ENCODE measurements at places on chromosomes 1 and 21. TPM values are rescaled to one million over a fixed set of nuclear protein-coding genes. Genes with fewer than 3 reads are reported as not detected.
A peak's percentile ranks its signal among the peaks of the same experiment; 100 is the strongest.

DNA sequence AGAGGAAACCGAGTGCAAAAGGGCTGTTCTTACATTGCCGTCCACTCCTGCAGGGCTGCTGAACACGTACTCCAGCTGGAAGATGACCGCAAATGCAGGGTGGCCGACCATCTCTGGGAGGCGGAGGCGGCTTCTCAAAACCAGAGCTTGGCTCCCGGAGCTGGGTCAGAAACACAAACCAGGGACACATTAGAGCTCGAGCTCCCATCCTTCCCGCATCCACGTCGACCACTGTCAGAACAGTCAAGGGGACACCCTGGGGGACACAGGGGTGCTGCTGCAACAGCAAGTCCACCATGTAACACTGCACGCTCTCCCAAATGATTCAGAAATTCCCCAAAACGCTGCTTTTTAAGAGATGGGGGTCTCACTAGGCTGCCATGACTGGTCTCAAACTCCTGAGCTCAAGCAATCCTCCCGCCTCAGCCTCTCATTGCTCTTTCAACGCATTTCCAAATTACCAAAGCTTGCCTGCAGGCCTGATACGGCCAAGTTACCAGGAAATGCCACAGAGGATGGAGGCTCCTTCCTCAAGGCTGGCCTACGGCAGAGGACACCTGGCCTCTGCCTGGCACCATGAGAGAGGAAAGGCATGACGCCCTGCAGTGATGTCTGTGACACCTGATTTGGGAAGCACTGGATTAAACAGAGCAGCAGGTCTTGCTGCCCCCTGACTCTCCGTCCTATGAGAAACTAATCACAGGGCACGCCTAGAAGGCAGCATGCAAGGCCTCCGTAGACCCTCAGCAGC lies 45.0 kb downstream of the NPHP4 start:
- no peaks in the 10 kb centered on the region for H3K27me3 ChIP-seq
- peaks cover 13% of the 10 kb centered on the region for H3K36me3 ChIP-seq
- H3K27ac ChIP-seq: no peak overlapping the region
- no peak for DNase-seq
- H3K4me3 ChIP-seq: no peak overlapping the region

GRCh38 chr1:41242342-41243078 lies 404 bp upstream of the SCMH1 start:
- peak overlapping the region; percentile 66 for H3K4me3 ChIP-seq
- no peaks in the 10 kb centered on the region for H3K36me3 ChIP-seq
- peaks cover 53% of the 10 kb centered on the region for H3K4me1 ChIP-seq
- 0 out of 2 replicates have a peak overlapping the region, but pooled peaks have one; percentile 11 for H3K27ac ChIP-seq
- H3K27me3 ChIP-seq: no peaks in the 10 kb centered on the region
- no peak for DNase-seq

PGLYRP3 gene
- not detected for total RNA-seq

- H3K4me1 ChIP-seq: peaks cover 23% of the 10 kb centered on the region
- no peaks in the 10 kb centered on the region for H3K36me3 ChIP-seq
- DNase-seq: no peak
- H3K27me3 ChIP-seq: no peaks in the 10 kb centered on the region
Observed at GRCh38 chr1:13663969-13664368, 36.0 kb upstream of the PRDM2 start.

- peak; percentile 86 for DNase-seq
- no peaks in the 10 kb centered on the region for H3K27me3 ChIP-seq
- no peaks in the 10 kb centered on the region for H3K36me3 ChIP-seq
- H3K27ac ChIP-seq: peak overlapping the region; percentile 95
- no peak overlapping the region for H3K4me3 ChIP-seq
Observed at GRCh38 chr1:26861889-26862378, 1.0 kb upstream of the SFN start.

NTMT2 gene
- total RNA-seq: not detected

DNA sequence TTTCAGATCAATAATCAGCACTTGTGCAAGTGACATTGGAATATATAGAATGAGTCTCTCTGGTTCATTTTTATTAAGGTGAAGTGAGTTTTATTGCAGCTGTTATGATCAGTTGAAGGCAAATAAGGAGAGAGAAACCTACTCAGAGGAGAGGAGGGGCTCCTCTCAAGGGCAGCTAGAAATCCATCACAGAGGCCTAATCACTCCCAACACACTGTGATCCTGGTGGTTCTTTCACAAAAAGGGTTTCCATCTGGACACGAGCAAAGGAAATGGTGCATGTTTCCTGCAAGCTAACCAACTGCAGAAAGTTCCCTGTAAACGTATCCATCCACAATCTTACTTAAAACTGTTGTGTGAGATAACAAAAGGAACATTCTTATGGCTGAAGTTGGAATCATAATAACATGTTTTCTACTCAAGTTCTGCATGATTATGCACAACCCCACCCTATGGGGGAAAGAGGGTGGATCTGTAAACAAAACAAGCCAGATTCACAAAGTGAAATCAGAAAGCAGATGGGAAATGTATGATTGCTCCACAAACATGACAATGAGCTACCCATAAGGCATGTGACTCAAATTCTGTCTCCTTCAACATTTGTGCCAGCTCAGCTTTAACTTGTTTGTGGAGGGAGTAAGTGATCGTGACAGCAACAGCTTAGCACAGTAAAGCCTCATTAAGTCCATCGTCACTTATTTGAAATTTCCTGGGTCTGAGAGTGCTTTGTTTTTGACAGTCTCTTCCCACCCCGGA lies 141.2 kb upstream of the ST6GALNAC5 start:
- H3K4me3 ChIP-seq: no peak overlapping the region
- no peaks in the 10 kb centered on the region for H3K36me3 ChIP-seq

TRIM45 gene
- 3.1 TPM for total RNA-seq

GRCh38 chr1:47406966-47407365 lies 9.1 kb upstream of the FOXE3 start:
- H3K27ac ChIP-seq: no peak overlapping the region
- no peaks in the 10 kb centered on the region for H3K4me1 ChIP-seq
- no peak overlapping the region for H3K4me3 ChIP-seq
- DNase-seq: no peak

DNA sequence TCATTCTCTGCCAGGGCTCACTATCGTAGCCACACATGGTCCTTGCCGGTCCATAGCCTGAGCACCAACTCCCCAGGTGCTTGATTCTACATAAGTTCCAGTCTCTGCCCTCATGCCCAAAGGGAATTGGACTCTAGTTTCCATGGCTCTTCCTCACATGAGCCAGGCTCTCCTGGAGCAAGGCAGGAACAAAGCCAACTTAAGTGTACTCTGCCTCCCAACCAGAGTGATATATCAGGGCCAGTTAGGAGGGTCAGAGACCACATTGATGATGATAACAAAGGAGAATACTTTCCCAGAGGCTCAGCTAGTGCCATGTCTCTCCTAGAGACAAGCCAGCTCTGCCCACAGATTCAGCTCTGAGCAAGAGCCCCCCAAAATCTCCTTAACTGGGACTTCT lies 70.9 kb downstream of the ERI3 start:
- no peaks in the 10 kb centered on the region for H3K27me3 ChIP-seq
- H3K4me1 ChIP-seq: peaks cover 18% of the 10 kb centered on the region
- H3K27ac ChIP-seq: peak overlapping the region; percentile 66
- no peak overlapping the region for H3K4me3 ChIP-seq
- no peak for DNase-seq
- peaks cover 16% of the 10 kb centered on the region for H3K36me3 ChIP-seq

NFIA gene
- 12.7 TPM for total RNA-seq

Data from PC-3 (cell line).